ENCODE measurements at places on chromosomes 16 and 17. TPM values are rescaled to one million over a fixed set of nuclear protein-coding genes. Genes with fewer than 3 reads are reported as not detected.

Gene ARL2BP
- 36.7 TPM for total RNA-seq

Gene PIK3R5
- total RNA-seq, result 73.4 TPM

Gene FOXL1
- total RNA-seq, result not detected

Gene GRAP
- total RNA-seq, result 35.4 TPM

Gene SHPK
- 12.3 TPM for total RNA-seq

Gene ATP2C2
- total RNA-seq, result not detected

Gene NPW
- 0.69 TPM for total RNA-seq

Gene ACE
- total RNA-seq, result 4.1 TPM

Gene SLC6A2
- not detected for total RNA-seq

Gene LPO
- not detected for total RNA-seq

Gene TMEM106A
- 11.7 TPM for total RNA-seq

Gene OR1A1
- total RNA-seq, result not detected

Gene CBFA2T3
- total RNA-seq, result not detected

Gene ACSM3
- 4.8 TPM for total RNA-seq

Gene OR3A3
- total RNA-seq, result not detected

Gene ATF7IP2
- 38.1 TPM for total RNA-seq

All from activated CD4-positive, alpha-beta T cell treated with anti-CD3 and anti-CD28 coated beads, Interleukin-2, amount 10 ng/mL, durations not matched to agents 7 days and 5 days (primary cell).